Activated T-cell treated with anti-CD3 and anti-CD28 coated beads, Interleukin-2, amount 50 U/mL, for 4 hours (primary cell): ENCODE measurements at places on chromosomes 16 and 17. TPM values are rescaled to one million over a fixed set of nuclear protein-coding genes. Genes with fewer than 3 reads are reported as not detected.

DNA sequence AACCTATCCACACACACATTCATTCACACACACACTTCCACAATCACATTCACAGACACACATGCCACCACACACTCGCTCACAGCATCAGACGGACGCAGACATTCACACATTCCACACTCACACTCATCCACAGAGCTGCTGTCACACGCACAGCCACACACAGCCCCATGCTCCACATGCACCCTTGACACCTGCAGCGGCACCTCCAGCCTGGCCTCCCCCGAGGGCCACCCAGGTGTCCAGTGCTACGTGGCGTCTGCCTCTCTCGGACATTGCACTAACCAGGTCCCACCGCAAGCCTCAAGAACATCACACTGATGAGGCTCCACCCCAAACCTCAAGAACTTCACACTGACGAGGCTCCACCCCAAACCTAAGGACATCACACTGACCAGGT, 155.2 kb downstream of the RBFOX3 start:
- no peak for DNase-seq

DNA sequence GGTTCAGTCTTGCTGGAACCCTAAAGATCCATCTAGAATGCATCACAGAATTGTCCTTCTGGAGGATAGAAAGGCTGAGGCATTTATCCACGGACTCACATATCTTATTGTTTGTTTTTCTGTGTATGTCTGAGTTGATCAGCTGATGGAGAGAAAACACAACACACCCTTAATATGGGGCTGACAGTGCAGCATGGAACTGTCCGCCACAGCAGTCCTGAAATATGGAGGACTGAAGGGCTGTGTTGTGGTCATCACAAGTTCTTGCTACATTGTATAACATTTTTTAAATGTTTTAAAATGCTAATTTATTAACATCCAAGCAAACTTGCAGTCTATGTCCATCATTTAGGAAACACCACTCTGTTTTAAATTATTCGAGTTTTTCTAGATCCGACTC, 448.9 kb upstream of the ERCC4 start:
- DNase-seq: no peak

DNA sequence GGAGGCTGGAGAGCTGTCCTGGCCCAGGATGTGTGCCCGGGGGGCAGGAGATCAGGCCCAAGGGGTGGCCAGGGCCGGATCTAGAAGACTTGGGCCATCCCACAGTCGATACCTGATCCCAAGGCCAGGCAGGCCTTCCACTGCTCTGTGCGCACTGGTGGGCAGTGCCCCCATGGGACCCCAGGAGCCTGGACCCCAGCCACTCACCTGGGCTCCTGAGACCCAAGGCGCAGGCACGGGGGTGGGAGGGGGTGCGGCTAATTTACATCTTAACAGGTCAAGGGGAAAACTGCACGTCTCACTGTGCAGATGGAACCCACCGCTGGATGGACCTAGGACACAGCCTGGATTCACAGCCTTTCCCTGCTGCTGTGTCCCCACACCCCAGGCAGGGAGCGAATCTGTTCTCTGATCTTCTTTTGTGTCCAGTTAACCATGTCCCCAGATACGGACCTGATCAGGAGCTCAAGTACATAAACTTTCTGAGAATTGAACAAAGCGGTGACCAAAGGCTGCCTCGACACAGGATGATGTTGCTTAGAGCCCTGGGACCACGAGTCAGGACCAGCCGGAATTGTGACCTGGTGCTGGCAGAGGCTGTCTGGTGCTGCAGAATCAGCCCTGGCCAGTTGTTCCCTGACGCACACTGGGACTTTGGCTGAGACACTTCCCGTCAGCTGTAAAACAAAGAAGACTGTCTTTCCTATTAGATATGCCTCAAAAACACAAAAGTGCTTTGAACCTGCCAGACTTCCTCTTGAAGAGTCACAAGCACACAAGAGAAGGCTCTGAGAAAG, 60.6 kb downstream of the TNFRSF13B start:
- no peak for DNase-seq

GRCh38 chr16:82888591-82889001, 261.8 kb downstream of the CDH13 start:
- no peak for DNase-seq

Gene TRPV3
- total RNA-seq: 0.45 TPM

DNA sequence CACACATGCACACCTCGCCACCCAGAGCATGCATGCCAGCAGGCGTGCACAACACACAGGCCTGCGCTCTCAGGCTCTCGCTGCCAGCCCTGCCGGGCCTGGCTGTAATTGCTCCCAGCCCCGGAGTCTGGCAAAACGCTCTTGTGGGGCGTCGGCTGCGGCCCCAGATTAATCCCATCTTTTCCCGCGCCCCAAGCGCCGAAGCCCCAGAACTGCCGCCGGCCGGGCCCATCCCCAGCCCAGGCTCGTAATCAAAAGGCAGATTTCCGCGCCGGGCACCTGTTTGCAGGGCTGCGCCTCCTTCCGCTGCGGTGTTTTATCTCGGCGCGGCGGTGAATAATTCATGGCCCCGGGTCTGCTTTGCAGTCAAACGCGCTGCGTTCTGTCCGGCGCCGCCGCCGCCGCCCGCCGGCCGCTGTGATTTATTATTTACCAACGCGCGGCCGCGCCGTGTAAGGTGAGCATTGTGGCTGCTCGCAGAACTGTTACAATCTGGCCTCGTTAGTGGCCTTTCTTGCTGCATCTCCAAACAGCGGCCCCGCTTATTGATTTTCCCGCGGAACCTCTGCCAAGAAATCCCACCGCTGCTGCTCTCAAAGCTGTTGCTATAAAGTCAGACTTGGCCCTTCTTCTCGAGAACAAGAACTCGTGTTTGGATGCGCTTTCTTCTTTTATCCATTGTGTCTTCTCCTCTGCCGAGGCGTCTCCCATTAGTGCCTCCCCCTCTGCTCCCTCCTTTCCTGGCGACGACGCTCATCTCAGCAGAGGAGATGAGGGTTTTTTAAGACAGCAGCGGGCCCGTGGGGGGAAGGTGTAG, 126.1 kb downstream of the IRX5 start:
- DNase-seq: no peak
